ENCODE measurements at places on chromosomes 7 and 10.

GRCh38 chr10:110859973-110860376, 11.8 kb upstream of the PDCD4 start:
- DNase-seq = peak; percentile 85

GRCh38 chr7:130909881-130910672, 176.1 kb upstream of the KLF14 start:
- DNase-seq = peak; percentile 80

DNA sequence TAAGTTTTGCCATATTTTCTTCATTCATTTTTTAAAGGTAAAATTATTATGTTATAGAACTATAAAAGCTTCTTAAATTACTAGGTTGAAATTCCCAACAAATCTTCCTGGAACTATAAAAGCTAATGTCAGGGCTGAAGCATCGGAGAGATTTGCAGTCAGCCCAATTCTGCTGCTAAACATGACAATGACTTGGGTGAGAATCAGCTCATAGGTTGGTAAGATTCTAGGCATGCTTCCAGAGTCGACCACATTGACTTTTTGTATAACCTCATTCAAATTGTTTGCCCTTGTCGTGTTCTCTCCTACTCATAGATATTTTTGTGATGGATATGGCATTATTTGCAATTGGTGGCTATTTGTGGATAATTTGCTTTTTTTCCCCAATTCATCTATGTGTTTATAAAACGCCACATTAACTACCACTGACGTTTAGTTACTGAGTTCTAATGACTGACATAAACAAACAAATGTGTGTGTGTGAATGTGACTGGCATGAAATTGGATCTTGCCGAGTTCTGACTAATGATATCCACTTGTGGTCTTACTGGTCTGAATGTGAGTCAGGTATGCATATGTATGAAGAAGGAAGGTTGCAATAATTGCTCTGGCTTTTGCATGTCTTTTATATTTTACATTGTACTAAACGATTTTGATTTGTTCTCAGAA, 579.8 kb downstream of the PARD3 start:
- no peak for DNase-seq

DNA sequence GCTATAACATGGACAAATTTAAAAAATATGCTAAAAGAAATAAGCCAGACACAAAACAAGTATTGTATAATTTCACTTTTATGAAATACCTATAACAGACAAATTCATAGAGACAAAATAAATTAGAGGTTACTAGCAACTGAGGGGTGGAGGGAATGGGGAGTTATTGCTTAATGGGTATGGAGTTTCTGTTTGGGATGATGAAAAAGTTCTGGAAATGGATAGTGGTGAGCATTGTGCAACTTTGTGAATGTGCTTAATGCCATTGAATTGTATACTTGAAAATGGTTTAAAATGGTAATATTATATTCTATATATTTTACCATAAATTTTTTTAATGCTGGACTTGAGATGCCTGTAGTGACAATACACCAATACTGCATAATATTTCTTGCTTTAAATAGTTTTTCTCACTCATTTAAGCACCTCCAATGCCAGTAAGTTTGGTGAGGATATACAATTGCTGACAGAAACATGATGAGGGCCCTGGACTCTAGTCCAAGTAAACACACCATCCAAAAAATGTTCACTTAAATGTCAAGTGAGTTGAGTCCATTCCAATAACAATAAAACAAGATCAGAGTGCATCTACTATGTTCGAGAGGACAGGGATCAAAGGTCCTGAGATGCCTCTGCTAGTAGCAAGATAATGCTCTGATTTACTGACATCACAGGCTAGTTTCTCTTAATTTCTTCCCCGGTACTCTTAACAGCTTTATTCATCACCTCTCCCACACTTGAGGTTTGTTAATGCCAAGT, 71.9 kb downstream of the NT5C2 start:
- peak; percentile 20 for DNase-seq

GRCh38 chr7:30699706-30700495, 17.6 kb upstream of the CRHR2 start:
- no peak for DNase-seq

GRCh38 chr10:67783606-67784294, 54.2 kb downstream of the DNAJC12 start:
- peak; percentile 57 for DNase-seq

DNA sequence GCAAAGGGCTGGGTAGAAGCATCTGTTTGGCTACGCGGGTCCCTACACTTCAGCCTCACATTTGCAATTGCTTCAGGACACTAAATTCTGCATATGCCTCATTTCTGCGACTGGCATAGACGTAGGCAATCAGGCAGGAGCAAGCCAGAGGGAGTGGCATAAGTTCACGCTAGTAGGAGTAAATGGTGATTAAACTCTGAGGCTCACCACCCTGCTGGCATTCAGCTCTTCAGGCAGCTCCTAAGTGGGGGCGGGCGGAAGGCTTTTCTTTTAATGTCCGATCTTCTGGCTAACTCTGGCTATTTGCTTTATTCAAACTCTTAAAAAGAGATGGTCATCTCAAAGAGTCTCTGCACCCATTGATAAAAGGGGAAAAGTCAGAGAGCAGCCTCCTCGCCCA, 45.3 kb downstream of the RGS10 start:
- no peak for DNase-seq

DNA sequence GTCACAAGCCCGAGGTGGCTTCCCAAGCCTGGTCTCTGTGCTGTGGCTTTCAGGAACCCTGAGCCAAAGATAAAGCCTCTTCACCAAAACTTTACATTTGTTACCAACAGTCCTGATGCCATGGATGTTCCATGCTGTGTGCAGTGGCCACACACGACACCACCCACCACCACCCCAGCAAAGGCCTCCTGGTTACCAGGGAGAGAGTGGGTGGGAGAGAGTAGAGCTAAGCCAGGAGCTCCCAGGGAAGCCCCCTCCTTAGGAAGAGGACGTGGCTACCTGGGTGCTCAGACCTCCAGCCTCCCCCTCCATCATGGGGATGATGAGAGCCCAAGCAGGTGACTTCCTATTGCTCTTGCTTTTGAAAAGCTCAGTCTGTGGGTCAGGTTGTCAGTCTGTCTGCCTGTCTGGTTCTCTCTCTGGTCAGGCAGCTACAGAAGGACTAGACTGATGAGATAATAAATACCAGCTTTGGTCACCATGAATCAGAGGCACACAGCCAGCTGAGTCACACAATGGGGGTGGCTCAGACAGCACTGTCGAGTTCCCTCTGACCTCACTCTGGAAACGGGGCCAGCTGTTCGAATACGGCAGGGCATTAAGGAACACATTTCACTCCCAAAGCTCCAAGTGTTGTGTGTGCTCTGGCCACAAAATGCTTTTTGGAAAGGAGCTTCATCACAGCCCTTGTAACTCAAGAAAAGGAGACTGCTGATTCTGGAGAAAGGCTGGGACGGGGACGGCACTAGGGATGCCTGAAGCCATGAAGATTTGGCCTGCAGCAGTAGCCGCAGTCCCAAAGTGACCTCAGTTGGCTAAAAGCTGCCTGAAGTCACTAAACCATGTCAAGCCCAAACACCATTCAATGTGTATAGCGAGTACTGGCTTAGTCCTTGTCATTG, 166.0 kb downstream of the FANK1 start:
- DNase-seq = peak; percentile 96

- DNase-seq = no peak
Measured at GRCh38 chr7:36129048-36129534, 24.0 kb upstream of the EEPD1 start.

GRCh38 chr10:84005403-84005802, 133.9 kb upstream of the GHITM start:
- DNase-seq = no peak

- no peak for DNase-seq
Measured at GRCh38 chr7:128814499-128814898, 15.7 kb upstream of the FLNC start.

GRCh38 chr10:75048669-75049098, 62.8 kb upstream of the SAMD8 start:
- DNase-seq = peak; percentile 63

GRCh38 chr10:114024876-114025610, 18.6 kb upstream of the ADRB1 start:
- peak; percentile 93 for DNase-seq

DNA sequence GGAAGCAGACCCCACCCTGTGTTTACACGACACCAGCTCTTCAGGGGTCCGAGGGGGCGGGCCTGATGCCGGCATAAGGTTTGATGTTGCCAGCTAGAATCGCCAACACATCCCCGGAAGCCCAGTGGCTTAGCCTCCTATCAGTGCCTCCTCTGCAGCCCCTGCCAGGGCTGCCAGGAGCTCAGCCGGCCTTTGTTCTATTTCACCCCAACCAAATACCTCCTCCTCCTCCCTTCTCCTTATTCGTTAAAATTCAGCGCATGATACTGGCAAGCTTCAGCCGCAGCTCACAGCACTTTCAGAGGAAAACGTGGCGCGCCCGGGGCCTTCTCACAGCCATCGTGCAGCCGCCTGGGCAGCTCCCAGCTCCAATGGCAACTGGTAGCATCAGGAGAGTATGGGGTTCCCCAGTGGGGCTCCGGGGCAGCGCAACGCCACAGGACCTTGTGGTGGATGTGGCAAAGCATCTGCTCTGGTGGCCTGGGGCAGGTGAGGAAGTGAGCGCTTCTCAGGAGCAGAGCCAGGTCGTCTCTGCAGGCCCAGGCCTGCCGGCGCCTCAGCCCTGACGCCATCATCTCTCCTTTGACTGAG, 176.4 kb upstream of the RHEB start:
- no peak for DNase-seq

DNA sequence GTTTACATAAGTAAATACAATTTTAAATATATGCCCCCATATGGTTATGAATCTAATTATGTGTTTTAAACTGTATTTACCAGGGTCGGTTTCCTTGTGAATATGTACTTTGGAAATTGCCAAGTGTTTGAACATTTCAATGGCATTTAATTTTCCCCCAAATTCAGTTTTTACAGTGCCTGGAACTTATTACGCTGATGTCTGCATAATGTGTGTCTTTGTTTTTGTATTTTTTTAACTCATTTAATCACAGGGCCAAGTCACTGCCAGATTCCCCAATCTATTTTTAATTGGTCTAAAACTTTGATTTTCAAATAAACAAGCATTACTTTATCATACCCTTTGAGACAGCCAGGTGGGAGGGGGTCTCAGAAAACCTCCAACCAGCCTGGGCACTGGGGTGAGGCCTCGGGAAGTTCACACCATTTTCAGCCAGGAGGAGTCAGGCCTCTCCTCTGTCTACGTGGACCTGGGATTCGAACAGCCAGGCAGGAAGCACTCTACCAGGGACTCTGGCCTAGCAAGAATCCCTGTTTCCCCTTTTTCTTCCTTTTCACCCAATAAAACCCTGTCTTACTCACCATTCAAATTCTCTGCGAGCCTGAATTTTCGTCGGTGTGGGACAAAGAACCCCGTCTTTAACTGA, 151.5 kb upstream of the COL1A2 start:
- no peak for DNase-seq

GRCh38 chr10:652233-652632, 37.2 kb downstream of the DIP2C start:
- DNase-seq = no peak

DNA sequence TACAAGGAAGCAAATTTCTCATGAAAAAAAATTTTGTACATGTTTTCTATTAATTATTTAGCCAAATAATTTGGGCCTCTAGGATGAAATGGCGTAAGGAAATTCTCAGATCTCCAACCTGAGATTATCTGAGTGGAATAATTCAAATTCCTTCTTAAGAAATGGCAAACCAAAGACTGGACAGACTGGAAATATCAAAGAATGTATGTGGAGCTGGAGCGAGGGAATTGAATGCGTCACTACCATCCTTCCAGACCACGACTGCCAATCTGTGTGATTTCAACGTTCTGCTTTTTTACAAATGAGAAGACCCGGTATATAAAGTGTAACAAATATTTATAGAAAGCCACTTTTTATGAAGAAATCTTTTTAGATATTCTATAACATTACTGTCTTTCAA, 12.4 kb upstream of the BLNK start:
- no peak for DNase-seq

- DNase-seq = peak; percentile 63
Measured at GRCh38 chr10:96211764-96212163, 59.6 kb downstream of the BLNK start.

DNA sequence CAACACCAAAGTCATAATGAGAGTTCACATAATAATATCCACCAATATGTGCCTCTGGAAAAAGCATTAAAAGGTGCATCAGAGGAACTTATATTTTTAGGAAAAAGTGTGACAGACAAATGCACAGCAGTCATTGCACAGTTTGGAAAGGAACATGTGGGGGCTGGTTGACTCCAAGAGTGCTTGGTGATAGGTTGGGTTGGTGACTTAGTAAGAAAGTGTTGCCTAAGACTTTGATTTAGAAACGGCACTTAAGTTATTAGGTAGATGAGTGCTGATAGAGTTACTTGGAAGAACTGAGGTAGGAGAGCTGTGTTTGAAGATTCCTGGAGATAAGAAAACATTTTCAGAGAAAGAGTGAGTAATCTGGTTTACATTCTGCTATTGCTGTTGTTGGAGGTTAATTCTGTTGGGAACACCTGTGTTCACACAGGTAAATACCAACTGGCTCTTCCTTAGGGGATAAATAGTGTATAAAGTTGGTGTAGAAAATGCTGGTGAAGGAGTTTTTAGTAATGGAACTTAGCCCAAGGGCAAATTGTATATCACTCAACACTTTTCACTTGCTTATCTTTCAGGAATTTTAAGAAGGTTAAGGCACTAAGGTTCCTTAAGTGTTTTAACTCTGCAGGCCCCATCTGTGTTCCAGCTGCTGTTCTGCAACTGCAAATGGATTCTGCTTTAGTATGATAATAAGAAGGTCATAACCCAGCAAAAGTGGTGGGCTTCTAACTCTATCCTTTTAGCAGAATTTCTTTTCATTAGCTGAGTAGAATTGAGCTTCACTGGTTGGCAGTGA, 196.1 kb downstream of the NSUN6 start:
- DNase-seq = no peak

DNA sequence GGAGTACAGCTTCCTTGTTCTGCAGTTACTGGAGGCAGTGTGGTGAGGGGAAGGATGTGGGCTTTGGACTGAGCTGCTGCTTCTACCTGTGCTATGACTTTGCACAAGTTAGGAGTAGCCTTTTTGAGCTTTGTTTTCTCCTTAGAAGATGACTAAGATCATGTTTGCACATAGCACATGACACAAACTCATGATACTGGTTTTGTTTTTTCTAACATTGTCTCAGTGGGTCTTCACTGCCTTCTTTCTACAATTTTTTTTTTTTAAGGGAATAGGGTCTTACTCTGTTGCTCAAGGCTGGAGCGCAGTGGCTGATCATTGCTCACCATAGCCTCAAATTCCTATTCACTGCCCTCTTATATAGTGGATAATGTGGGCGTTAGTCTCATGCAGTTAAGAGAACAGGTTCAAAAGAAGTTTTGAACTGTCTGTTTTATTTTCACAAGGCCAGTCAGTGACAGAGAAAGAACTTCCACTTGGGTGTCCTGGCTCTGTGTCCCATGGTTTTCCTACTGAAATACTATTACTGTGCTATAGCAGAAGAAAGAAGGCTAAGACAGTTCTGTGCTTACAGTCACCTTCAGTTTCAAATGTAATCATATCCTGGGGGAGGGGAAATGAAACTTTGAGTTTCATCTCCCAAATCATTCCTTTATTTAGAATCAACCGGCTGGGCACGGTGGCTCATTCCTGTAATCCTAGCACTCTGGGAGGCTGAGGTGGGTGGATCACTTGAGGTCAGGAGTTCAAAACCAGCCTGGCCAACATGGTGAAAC, 72.0 kb downstream of the KAT6B start:
- peak; percentile 89 for DNase-seq
